ENCODE measurements at places on chromosomes 16 and 17.

GRCh38 chr17:4054446-4054845 is 88.4 kb downstream of the ZZEF1 start:
- no peak for DNase-seq

DNA sequence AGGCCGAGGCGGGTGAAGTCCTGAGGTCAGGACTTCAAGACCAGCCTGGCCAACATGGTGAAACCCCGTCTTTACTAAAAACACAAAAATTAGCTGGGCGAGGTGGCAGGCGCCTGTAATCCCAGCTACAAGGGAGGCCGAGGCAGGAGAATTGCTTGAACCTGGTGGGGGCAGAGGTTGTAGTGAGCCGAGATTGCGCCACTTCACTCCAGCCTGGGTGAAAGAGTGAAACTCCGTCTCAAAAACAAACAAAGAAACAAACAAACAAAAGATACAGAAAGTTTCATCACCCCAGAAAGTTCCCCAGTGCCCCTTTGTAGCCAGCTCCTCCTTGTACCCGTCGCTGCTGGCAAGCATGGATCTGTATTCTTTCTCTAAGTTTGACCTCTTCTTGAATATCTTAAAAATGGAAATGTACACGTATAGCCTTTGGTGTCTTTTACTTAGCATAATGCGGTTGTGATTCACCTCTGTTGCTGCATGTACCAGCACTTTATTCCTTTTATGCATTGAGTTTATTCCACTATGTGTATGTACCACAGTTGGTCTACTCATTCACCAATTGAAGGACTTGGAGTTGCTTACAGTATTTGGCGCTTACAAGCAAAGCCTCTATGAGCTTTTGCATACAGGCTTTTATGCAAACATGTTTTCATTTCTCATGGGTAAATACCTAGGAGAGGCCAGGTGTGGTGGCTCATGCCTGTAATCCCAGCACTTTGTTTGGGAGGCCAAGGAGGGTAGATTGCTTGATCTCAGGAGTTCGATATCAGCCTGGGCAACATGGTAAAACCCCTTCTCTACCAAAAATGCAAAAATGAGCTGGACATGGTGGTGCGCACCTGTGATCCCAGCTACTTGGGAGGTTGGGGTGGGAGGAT is 87.5 kb upstream of the CLEC18A start:
- DNase-seq = no peak

DNA sequence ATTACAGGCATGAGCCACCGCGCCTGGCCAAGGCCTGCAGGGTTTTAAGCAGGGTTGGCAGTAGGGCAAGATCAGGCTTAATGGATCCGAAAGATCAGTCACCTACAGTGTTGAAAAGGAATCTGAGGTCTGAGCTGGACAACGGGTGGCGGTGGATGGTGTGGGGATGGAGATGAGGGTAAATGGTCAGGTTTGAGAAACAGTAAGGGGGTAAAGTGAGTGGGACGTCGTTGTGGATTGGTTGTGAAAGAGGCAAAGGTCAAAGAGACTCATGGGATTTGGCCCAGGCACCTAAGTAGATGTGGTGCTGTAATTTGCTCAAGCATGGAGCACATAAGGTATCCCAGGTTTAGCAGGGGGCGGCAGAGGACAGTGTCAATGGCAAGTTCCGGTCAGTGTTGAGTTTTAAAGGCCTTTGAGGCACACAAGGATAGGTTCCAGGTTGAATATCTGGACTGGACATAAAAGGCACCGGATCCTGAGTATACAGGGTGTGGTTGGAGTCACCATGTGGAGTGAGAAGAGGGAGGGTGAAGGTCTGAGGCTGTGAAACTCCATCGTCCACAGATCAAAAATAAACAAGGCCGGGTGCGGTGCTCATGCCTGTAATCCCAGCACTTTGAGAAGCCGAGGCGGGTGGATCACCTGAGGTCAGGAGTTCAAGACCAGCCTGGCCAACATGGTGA is 1.1 kb upstream of the SLC16A5 start:
- DNase-seq = no peak

DNA sequence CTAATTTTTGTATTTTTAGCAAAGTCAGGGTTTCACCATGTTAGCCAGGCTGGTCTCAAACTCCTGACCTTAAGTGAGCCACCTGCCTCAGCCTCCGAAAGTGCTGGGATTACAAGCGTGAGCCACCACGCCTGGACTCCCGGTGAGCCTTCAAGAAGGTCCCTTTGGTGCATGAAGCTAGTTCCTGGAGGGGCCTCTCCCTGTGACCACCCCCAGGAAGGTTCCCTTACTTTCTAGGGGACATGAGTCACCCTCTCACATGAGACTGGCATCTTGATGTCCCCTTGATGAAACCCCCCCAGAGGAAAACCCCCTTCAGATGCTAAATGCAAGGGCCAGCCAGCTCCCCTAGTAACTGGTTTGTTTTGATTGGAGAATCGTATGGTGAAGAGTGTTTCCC is 12.8 kb downstream of the CARHSP1 start:
- no peak for DNase-seq

- no peak for DNase-seq
Observed at GRCh38 chr16:56682703-56683397, 580 bp downstream of the MT1X start.

GRCh38 chr16:35562471-35562870 is 2103.1 kb downstream of the TP53TG3F start:
- DNase-seq = no peak

GRCh38 chr16:4365014-4365406 is 6.6 kb upstream of the VASN start:
- DNase-seq = no peak

DNA sequence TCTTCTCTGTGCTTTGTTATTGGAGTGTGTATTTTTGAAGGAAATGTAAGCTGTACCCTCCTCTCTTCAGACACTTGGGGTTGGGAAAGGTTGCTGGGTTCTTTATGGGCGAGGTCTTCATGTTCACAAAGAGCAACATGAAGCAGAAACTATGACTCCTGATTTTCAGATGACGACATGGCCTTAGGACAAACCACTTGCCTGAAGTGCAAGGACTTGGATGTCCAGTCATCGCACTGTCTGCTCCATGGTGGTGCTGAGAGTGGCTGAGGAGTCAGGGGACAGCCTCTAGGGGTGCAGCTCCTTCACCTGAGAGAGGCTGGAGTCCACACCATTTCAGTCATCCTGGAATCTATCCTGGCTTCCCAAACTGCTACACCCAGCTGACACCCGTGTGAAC is 183.9 kb upstream of the CDH5 start:
- no peak for DNase-seq

DNA sequence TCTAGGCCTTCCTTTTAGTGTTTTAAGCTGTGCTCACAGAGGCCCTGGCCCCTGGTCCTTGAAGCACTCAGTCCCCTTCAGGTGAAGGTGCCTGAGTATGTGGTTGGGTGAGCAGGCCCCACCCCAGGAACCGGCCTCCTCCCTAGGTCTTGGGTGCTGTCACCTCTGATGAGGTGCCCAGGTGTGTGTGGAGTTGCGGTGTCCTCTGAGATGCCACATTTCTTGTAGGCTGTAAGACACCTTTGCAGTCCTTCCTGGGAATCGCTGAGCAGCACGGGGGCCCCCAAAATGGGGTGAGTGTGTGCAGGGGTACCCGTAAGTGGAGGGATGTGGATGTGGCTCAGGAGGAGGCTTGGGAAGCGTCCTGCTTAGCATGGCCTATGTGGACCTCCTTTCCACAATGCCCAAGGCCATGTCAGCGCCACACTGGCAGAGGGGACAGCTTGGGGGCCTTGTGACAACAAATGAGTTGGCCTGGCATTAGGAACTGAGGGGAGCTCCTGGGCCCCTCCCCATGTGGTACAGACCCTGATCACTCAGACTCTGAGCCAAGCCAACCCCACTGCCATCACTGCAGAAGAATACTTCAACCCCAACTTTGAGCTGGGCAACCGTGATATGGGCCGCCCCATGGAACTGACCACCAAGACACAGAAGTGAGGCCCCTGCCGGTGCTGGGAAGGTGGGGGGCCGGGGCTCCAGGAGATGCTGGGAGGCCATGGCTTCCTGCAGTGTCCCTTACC is 11.2 kb downstream of the CORO6 start:
- no peak for DNase-seq

GRCh38 chr17:60920107-60920506 is 242.5 kb downstream of the BCAS3 start:
- no peak for DNase-seq

DNA sequence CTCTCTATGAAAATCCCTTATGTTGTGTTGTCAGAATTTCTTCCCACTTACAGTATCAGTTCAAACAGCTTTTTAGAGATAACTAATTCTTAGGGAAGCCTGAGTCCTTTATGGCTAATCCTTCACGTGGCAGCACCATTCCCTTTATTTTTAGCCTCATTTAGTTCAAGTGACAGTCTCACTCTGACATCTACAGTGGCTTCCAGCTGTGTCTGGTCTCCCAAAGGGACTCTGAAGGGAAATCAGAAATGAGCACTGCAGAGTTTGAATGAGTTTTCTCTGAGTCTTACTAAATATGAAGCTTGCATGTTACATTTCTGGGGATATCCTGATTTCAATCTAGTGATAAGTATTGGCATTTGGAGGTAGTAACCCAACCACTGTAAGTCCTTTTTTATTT is 1104.1 kb downstream of the CDH11 start:
- no peak for DNase-seq

- no peak for DNase-seq
Observed at GRCh38 chr17:40093580-40094201, 6.7 kb downstream of the NR1D1 start.

- no peak for DNase-seq
Observed at GRCh38 chr17:55575058-55575636, 63.9 kb upstream of the SMIM36 start.

GRCh38 chr17:77376795-77377709 is 236.3 kb downstream of the SEC14L1 start:
- no peak for DNase-seq

GRCh38 chr17:42193969-42194899 is at the start of gene GHDC:
GHDC (minus strand) TSS chr17:42194494; CDS start chr17:42193581, 913 bp downstream.
- peak; percentile 83 for DNase-seq

GRCh38 chr16:78903843-78904242 is 696.7 kb downstream of the MAF start:
- no peak for DNase-seq

DNA sequence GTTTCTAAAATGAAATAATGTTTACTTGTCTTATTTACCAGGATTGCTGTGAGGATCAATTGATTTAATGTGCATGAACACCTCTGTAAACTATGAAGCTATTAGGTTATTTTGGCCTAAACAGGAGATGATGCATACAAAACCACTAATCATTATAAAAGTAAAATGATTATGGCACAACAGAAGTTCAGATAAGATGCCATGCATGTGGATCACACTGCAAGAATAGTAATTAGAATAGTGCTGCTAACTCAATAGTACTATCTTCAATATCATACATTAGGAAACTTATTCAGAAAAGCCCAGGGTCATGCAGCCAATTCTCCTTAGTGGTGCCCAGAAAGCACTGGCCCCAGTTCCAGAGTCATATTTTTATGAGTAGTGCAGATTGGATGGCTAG is 66.9 kb downstream of the TMEM100 start:
- DNase-seq = no peak

GRCh38 chr17:70286391-70286790 is 117.1 kb downstream of the KCNJ2 start:
- no peak for DNase-seq

DNA sequence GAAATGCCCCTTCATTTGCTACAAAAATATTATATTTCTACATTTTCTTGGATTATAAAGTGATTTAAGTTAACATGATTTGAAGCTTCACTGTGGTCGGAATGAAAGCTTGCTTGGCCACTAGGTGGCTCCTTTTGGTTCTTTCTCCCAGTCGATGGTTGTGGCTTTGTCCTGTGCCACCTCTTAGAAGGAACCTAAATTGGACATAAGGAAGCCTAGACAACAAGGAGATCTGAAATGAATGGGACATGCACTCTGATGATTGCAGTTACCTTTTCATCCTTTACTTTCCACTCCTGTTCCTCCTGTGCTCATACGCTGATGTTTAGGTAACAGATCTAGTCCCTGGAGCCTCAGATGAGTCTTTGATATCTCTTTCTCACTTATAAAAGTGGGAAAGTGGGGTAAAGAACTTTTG is 39.2 kb downstream of the FTO start:
- DNase-seq = peak; percentile 13

GRCh38 chr16:27954191-27954590 is 109.3 kb downstream of the GSG1L start:
- DNase-seq = no peak

GRCh38 chr17:74373838-74374606 is 6.7 kb downstream of the GPR142 start:
- DNase-seq = no peak

GRCh38 chr16:13517841-13518240 is 402.1 kb upstream of the ERCC4 start:
- DNase-seq = no peak

DNA sequence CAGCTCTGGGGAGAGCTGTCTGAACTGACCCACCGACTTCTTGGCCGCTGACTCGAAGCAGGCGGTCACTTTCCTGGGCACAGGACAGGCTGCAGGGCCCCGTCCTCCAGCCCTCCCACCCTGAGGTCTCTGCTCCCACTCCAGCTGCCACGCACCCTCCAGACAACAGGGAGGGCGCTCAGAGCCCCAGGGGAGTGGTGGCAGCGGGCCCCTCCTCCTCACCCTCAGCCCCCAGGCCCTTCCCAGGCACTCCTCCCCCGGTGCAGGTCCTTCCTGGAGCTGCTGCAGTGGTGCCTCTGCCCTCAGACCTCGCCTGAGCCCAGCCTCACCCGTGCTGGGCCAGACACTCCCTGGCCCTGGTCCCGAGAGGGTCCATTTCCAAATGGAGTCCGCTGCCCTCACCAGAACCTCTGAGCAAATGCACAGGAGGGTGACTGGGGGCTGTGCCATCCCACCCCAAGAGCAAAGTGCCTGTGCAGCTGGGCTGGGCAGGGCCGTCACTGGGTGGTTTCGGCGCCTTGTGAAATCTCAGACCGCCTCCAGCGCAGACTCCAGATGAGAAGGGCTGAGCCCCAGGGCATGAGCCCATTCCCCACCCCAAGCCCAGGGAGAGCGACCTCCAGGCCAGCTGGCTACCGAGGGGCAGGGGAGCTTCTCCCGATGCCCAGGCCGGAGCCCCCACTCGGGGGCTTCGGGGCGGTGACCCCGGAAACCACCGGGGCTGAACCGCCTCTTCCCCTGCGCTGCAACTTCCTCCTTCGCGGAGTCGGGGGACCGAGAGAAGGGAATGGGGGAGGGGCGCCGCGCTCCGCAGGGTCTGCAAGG is 717 bp downstream of the CYBA start:
- peak; percentile 48 for DNase-seq

GRCh38 chr16:67767953-67768352 is 38.4 kb downstream of the RANBP10 start:
- DNase-seq = no peak

DNA sequence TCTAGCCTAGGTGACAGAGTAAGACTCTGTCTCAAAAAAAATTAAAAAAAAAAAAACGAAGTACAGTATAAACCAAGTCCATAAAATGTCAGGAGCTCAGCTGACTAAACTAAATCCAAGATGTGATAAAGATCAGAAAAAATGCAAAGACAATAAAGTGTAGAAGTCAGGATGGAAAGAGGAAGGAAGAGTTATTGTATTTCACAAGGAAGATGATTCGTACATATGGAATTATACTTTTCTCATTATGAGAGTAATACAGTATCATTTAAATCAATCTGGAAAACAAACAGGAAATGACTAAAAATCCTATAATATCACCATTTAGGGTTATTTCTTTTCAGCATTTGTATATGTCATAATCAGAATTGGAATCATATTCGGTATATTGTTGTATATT is 11.4 kb upstream of the APOH start:
- no peak for DNase-seq

All from stimulated activated naive CD8-positive, alpha-beta T cell treated with anti-CD3 and anti-CD28 coated beads, Interleukin-15, Interleukin-2, amounts not matched to agents 100 U/mL and 50 U/mL, for 24 hours (primary cell).